ENCODE measurements at places on chromosomes 3 and 15.

- no peak for DNase-seq
Observed at GRCh38 chr3:188792793-188793192, 379.0 kb upstream of the TPRG1 start.

GRCh38 chr3:125129512-125129997 lies 73.8 kb upstream of the HEG1 start:
- no peak for DNase-seq

- no peak for DNase-seq
Observed at GRCh38 chr3:123789160-123789559, 95.0 kb downstream of the MYLK start.

GRCh38 chr15:100131321-100132224 lies 210.2 kb downstream of the ADAMTS17 start:
- DNase-seq: no peak

DNA sequence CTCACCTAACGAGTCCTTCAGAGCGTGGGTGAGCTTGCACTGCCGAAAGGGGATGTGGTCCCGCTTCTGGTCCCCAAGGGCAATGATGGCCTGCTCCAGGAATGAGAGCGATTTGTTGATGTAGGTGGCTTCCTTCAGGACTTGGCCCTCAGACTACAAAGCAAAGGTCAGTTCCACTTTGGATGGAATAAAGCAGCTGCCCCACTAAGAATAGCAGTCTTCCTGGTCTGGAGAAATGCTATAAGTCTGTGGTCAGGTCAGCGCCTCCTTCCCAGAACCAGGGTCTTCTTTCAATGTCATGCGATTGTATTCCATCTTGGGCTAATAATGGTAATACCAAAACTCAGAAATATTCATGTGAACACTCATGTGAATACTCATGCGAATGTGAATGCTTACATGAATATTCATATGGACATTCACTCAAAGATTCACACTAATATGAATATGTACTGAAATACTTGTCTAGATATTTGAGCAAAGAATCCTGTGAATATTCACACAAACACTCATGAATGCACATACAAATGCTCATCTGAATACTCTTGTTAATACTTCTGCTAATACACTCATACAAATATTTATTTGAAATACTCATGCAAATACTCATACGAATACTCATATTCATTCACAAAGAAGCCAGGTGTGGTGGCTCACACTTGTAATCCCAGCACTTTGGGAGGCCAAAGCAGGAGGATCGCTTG lies 16.7 kb downstream of the KIF9 start:
- no peak for DNase-seq

DNA sequence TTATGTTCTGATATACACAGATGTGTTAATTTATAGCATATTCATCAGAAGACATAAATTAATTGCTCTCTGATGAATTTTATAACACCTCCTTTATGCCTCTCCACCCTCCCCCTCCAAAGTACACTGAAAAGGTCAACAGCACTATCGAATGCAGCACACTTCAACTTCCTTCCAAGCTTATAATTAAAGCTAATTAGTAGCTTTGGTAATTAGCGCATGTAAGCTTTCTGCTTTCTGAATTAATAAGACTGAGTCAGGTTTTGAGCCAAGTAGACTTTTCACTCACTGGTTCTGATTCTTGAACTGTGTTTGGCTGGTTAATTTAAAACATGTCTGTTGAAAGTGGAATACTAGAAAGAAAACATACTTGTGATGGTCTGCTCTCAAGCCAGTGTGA lies 760.8 kb upstream of the CFAP20DC start:
- no peak for DNase-seq

DNA sequence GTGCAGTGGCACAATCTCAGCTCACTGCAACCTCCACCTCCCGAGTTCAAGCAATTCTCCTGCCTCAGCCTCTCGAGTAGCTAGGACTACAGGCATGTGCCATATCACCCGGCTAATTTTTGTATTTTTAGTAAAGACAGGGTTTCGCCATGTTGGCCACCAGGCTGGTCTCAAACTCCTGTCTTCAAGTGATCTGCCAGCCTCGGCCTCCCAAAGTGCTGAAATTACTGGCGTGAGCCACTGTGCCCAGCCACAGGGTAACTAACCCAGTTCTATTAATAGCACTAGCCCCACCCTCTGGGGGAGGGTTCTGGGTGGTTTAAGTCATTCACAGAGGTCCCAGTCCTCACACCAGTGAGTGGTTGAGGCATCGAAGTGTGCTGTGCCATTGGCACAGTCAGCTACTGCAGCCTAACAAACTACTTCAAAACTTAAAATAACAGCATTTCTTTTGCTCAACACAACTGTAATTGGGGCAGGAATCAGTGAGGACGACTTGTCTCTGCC lies 44.0 kb downstream of the RHCG start:
- no peak for DNase-seq

- DNase-seq: no peak
Observed at GRCh38 chr3:154184582-154184981, 63.4 kb downstream of the ARHGEF26 start.

DNA sequence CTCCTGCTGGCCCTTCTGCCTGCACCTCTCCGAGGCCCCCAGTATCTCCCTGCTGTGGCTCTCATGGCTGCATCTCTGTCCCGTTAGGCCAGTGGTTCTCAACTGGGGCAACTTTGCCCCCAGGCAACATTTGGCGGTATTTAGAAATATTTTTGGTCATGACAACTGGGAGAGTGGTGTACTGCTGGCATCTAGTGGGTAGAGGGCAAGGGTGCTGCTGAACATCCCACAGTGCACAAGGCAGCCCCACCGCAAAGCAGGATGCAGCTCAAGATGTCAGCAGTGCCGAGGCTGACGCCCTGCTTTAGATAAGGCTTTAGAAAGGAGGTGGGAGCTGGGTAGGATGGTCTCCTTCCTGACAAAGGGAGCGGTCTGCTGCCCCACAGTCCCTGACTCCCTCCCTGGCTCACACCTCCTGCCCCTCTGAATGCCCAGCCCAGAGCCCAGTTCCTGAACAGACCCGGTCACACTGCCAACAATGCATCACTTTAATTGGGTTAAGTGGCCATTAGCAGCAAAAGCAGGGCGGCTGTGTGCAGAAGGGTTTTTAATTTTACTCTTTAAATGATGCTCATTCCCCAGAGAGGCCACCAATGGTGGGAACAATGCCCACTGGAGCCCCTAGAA lies 68.8 kb upstream of the TMEM115 start:
- DNase-seq: no peak

DNA sequence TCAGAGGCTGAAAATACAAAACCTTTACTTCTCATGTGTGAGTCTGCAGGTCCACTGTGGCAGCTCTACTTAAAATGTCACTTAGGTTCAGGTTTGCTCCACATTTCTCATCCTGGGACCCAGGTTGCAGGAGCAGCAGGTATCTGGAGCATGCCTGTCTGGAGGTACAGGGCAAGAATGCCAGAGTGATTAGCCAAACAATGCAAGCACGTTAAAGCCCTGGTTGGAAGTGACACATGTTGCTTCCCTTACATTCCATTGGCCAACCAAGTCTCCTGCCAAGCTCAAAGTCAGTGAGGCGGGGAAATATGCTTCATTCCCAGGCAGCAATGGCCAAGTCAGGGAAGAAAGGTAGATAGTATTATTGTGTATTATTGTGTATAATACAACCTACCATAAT lies 76.8 kb upstream of the ARL6 start:
- no peak for DNase-seq

GRCh38 chr3:53806182-53807116 lies 39.8 kb downstream of the CHDH start:
- DNase-seq: no peak

DNA sequence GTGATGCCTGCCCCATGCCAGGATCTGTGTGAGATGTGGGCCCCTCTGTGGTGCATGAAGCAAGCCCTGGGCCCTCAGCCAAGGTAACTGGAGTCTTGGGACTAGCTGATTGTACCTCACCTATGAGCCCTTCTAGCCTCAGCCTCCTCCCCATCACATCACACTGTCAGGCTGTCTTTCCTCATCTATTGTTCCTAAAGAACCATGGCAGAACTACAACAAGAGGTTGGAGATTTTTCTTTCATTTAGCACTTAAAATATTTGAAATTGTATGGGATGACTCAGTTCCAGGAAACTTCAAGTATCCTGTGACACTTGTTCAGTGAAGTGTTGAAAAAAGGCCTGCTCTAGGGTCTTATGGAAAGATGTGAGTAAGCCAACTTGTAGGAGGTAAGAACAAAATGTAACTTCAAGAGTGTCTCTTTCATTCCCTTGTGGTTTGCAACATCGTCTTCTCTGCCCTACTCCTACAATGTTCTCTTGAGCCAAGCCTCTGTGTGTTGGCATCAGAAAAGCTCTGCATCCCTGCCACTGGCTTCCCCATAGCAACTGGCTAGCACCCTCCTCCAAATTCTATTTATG lies 58.7 kb upstream of the TIPARP start:
- DNase-seq: no peak

- DNase-seq: no peak
Observed at GRCh38 chr3:194280777-194281176, 70.4 kb downstream of the CPN2 start.

- no peak for DNase-seq
Observed at GRCh38 chr3:185914911-185915629, 22.7 kb downstream of the TRA2B start.

- DNase-seq: no peak
Observed at GRCh38 chr15:33099213-33099612, 95.3 kb downstream of the FMN1 start.

GRCh38 chr3:72127844-72128243 lies 342.9 kb upstream of the PROK2 start:
- DNase-seq: no peak
